Smooth muscle cell of the brain vasculature (primary cell): ENCODE measurements at places on chromosomes 2 and 18.

DNA sequence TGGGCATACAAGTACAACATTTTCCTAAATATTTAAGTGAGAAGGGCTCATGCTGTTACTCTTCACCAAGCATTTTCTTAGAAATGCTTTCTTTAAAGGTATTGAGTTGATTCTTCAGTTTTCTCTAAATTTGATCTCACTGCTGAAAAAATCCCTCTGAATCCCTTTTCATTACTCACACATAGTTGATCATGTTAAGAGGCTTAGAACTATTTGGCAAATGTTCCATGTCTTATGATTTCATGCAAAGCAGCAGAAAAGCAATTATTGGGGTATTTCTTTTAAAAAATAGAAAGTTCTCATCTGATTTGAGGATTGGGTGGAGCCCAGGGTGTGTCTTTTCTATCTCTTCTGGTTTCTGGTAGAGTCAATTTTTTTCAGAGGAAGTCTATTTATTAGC is 1079.8 kb upstream of the ZEB2 start:
- DNase-seq, result no peak

DNA sequence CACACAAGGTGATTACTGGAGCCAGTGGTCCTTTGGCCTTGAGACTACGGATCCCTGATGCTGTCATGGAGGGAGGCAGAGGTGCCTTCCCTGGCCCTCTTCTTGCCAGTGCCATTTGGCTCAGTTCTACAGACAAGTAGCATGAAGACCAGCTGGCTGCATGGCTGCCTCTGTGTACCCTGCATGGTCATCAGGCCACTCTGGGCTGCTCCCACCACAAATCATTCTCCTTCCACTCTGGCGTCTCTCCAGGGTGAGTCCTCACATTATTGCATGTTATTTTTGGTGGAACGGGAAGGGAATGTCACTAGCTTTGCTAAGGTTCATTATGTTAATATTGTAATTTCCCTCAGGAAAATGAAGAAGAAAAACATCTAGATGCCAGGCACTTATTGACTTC is 229.8 kb downstream of the VAPA start:
- no peak for DNase-seq

GRCh38 chr2:141741652-141742051 is 389.2 kb downstream of the LRP1B start:
- no peak for DNase-seq

GRCh38 chr2:220334210-220334609 is 706.8 kb downstream of the SLC4A3 start:
- DNase-seq, result no peak

- DNase-seq, result peak; percentile 44
Observed at GRCh38 chr2:163407296-163407695, 328.5 kb downstream of the FIGN start.

GRCh38 chr2:215277944-215278343 is 33.9 kb upstream of the ATIC start:
- DNase-seq, result no peak

- no peak for DNase-seq
Observed at GRCh38 chr2:54605836-54606235, 117.6 kb upstream of the EML6 start.

- DNase-seq, result no peak
Observed at GRCh38 chr2:64106481-64106880, 37.7 kb downstream of the PELI1 start.

DNA sequence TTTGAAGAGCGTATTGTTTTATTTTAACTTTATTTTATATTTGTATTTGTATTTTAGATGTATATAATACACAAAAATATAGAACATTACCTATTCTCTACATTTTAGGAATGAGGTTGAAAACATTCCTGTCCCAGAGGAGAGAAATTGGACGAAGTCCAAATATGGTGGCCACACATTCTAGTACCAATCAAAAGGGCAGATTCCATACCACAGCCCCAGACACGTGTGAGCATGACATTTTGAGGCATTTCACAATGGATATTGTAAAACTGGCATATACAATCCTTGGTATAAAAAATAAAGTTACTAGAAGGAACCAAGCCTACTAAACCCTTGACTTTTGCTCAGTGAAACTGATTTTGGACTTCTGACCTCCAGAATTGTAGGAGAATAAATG is 50.6 kb downstream of the C2orf76 start:
- DNase-seq, result no peak

DNA sequence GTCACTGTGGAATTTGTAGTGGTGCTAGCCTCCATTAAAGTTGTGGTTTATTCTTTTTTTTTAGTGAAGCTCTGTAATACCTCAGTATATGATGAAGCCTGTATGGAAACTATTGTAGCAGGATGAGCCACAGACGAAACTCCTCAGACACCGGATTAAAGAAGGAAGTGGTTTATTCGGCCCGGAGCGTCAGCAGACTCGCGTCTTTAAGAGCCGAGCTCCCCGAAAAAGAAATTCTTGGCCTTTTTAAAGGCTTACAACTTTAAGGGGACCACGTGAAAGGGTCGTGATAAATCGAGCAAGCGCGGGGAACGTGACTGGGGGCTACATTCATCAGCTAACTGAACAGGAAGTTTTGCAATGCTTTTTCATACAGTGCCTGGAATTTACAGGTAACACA is 8.1 kb upstream of the CCL20 start:
- DNase-seq, result no peak

- no peak for DNase-seq
Observed at GRCh38 chr2:36528274-36528673, 69.7 kb downstream of the FEZ2 start.

DNA sequence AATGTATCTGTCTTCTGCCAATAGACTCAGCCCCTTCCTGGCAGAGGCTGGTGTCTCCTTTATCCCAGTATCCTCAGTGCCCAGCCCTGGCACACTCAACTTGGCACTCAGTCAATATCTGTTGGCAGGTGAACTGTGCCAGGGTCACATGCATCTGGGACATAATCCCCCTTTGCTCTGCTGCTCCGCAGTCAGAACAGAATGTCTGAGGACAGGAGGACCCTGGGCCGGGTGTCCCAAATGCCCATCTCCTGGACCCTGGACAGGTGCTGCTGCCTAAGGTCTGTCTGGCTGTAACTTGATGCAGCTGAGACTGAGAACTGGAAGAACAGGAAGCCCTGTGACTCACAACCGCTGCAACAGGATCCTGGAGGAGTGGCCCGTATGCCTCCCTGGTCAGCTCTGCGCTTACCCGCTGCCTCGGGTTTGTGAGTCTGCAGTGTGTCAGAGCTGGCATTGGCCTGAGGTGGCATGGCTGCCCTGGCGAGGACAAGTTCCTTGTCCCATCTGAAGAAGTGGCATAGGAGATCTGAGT is 11.4 kb downstream of the HK2 start:
- peak; percentile 58 for DNase-seq

- no peak for DNase-seq
Observed at GRCh38 chr18:3062798-3063680, 50.1 kb upstream of the LPIN2 start.

GRCh38 chr18:49011291-49011746 is 60.6 kb upstream of the SMAD7 start:
- DNase-seq, result no peak

- peak; percentile 54 for DNase-seq
Observed at GRCh38 chr2:195570329-195570728, 86.7 kb upstream of the SLC39A10 start.

- DNase-seq, result peak; percentile 9
Observed at GRCh38 chr2:182767578-182767977, 51.5 kb downstream of the DNAJC10 start.

GRCh38 chr2:190726255-190726654 is 77.4 kb downstream of the NAB1 start:
- DNase-seq, result no peak

DNA sequence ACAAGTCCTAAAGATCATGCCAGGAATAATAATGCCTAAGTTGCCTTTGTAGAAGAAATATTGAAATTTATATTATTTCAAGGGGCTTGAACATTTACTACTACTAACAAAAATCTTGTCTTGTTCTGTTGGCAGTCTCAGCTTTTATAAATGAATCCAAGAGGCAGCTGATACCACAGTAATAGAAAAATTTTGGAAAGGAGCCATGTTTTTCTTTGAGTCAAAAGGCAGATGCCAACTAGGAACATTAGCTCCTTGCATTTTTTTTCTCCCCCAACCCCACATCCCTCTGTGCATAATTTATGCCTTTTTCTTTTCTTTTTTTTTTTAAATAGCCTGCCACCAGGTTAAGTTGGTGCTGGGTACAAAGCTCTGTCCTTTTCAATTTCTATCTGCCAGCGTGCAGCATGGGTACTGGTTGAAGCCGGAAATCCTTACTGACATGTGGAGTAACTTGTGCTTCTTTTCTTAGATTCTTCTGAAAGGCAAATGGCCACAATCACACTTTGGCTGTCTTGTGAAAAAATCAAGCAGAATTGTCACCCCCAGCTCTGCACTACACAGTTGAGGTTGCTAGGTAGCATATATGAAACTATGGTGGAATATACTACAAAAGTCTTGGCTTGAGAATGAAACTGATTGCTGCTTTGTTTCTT is 98.8 kb downstream of the RHBDD1 start:
- DNase-seq, result no peak

- DNase-seq, result no peak
Observed at GRCh38 chr2:230634146-230634545, 78.5 kb upstream of the CAB39 start.

- no peak for DNase-seq
Observed at GRCh38 chr2:230955163-230955737, 30.2 kb upstream of the GPR55 start.
